ENCODE measurements at places on chromosomes 5 and 9.

GRCh38 chr5:77882670-77883257, 106.6 kb upstream of the TBCA start:
- DNase-seq, result no peak

DNA sequence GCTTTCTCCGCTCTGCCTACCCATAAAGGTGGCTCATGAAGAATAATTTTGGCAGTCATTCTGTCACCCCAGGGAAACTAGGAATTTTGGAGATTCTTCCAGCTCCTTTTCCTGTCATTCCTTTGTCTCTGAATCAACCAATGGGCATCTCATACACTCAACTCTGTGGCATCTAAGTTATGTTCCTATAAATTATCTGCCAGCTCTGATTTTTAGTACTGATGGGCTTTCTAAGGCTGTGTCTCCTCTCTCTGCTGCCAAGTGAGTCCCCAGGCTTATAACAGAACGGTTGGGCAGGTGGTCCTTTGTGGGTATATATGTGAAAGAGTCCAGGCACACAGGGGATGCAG, 226.8 kb downstream of the NMUR2 start:
- no peak for DNase-seq

- no peak for DNase-seq
These were observed 64.7 kb downstream of the UBE2R2 start for GRCh38 chr9:33881635-33882034.

GRCh38 chr9:3473405-3473804, 52.4 kb downstream of the RFX3 start:
- DNase-seq, result no peak

GRCh38 chr5:39495227-39495626, 70.4 kb upstream of the DAB2 start:
- no peak for DNase-seq

DNA sequence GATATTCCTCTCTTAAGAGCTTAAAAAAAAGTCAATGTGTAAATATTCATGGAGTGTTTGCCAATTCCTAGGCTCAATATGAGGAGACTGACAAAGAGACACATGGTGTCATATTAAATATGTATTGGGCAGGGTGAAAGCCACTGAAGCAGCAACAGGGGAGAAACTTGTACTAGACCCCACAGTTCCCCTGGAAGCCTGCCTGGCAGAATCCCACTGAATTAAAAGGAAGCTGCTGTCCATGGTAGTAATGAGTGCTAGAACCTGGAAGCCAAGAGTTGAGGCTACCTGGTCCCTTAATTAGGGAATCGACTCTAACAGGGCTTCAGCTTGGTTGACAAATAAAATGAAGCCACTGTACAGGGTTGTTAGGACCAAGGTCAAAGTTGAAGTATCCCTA, 129.4 kb upstream of the GPR151 start:
- DNase-seq, result no peak

- peak; percentile 93 for DNase-seq
These were observed at the start of the genes EXD3 and NOXA1 for GRCh38 chr9:137422604-137423513. Gene EXD3, minus strand, starts transcription at chr9:137423162. Its CDS starts 27,805 bp downstream, at chr9:137395357. Gene NOXA1, plus strand, starts transcription at chr9:137423393. Its CDS starts 137 bp downstream, at chr9:137423530.

GRCh38 chr9:127915325-127915752, 1.5 kb downstream of the ST6GALNAC4 start:
- no peak for DNase-seq

DNA sequence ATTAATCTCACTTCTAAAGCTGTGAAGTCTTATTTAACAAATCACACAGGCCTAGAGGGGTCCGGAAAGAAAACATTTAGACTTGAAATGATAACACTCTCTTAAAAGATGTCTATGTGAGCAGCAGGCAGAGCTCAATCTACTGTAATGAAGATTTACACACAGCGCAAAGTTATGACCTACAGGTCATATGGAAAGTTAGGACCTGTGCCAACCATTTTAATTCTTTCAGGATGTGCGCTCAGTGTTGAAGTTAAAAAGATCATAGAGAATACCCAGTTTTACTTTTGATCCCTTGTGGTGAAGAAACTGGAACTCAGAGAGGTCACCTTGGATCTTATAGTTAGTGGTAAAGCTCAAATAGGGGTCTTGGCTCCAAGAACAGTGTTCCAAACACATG, 3.1 kb upstream of the CREBRF start:
- no peak for DNase-seq

DNA sequence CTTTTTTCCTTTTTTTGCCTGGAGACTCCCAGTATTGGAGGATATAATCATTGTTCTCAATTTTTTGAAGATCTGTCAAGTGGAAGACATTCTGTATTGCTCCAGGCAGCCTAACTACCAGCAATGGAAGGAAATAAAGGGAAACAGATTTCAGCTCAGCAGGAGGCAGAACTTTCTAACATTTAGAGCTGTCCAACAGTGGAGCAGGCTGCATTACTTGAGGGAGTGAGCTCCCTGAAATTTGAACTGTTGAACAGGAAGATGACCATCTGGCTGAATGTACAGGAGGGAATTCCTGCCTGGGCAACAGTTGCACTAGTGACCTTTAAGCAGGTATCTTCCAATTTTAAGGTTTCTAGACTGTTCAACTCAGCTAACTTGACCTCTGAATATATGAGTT, 1.1 kb upstream of the GAPVD1 start:
- DNase-seq, result no peak

- no peak for DNase-seq
These were observed 158.9 kb downstream of the HINT1 start for GRCh38 chr5:131005963-131006684.

DNA sequence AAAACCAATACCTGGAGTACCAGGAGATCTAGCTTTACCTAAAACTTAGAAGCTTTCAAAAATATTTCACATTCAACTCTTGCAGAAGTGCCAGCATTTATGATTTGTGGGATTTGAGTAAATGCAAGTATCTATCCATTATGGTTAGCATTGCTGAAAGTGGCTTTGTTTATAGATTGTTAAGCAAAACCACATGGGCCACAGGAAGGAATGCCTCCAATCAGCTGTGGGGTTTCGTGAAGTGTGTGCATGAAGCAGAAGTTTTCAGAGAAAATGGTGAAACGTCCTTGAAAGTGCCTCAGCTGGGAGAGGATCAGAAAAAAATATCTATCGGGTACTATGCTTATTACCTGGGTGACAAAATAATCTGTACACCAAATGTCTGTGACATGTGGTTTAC, 4.2 kb downstream of the LECT2 start:
- DNase-seq, result no peak

DNA sequence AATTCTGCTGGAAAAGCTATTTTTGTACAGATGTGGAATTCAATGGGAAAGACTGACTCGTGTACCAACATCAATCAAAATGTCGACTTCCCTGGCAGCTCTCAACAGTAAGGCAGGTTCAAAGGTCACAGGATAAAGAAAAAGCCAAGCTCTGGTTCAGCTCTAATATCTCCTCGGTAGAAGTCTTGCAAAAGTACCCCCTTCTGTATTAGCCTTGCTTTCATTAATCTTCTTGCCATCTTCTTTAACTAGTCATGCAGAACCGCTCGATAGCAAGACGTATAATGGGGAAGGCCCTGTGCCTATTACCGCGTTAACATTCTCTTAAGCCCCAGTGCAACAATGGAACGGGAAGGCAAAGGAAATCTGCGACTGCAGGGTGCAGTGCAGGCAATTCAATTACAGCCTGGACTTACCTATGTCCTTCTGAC, 201.2 kb downstream of the GAPVD1 start:
- no peak for DNase-seq

DNA sequence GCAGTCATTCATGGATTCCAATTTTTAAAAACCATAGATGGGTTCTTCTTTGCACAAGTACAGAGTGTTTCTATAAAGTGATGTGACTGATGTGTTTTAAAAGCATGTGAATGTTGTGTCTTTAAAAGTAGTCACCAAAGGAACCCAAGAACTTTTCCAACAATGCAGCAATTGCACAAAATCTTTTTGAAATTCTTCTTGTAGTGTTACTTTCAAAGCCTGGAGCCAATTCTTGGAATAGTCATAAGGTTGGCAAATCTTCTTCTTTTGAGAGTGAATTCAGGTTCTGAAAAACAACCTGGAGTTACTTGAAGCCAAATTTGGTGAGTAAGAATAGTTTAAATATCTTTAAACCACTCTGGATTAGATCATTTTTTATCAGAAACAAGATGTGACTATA, 10.5 kb downstream of the GRAMD2B start:
- no peak for DNase-seq

GRCh38 chr5:126811515-126812198, 34.7 kb downstream of the LMNB1 start:
- no peak for DNase-seq

DNA sequence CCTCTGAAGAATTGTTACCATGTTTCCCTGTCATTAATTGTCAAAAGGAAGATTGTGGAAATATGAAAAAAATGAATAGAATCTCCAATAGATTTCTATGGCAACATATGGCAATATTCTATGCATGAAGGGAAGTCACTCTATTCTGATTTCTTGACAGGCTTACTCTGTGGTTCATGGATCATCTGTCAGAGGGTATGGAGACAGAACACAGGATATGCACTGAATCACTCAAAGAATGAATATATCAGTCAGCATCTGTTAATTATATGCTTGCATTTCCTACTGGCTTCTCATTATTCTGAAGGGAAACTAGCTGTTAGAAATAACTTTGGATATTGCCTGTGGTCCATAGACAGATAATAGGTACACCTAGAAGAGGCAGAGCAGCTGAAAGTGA, 918.9 kb downstream of the DTWD2 start:
- no peak for DNase-seq

DNA sequence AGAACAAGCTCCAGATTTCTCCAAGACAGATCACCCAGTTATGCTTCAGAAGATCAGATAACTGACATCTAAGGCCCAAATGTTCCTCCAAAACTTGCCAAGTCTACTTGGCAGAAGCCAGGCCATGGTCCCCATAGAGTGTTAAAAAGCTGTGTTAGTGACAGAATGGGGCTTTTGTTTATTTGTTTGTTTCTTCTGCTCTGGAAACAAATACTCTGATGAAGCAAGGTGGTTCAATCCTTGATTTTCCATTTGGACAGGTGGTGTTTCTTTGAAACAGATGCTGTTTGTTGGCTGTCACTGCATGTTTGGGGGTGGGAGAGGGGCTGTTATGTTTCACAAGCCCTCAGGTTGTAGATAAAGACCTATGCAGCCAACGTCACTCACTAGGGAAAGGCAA, 264.0 kb downstream of the FAM114A2 start:
- no peak for DNase-seq

DNA sequence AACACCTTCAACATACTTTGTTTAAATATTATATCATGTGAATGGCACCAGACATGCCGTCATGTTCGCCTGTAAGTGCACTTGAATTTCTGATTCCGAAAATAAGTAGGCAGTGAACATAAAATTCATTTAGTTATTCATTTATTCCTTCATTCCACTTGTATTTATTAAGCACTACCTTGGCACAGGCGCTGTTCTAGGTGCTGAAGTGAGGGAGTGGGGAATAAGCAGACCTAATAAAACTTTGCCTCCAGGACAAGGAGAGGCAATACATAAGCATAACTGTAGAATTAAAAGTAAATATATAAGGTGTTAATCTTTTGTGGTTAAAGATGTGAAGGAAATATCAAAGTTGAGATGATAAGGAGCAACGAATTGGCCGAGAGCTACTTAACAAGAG, 297.4 kb downstream of the TENT4A start:
- DNase-seq, result no peak

DNA sequence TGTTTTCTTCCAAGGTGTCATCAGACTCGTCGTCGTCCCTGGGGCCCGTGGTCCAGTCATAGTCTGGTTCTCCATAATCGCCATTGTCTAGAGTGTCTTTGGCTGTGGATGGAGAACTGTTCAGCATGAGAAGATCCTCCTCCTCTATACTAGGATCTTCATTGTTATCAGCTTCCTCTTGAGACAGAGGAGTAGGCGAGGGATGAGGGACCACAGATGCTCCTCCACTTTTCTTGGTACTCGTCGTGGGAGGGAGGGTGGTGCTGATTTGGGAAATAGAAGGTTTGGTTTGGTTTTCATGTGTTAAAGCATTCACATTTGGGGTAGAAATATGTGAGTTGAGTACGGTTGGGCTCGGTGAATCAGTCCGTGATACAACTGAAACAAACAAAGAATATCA, 8.8 kb downstream of the C5orf15 start:
- DNase-seq, result no peak

DNA sequence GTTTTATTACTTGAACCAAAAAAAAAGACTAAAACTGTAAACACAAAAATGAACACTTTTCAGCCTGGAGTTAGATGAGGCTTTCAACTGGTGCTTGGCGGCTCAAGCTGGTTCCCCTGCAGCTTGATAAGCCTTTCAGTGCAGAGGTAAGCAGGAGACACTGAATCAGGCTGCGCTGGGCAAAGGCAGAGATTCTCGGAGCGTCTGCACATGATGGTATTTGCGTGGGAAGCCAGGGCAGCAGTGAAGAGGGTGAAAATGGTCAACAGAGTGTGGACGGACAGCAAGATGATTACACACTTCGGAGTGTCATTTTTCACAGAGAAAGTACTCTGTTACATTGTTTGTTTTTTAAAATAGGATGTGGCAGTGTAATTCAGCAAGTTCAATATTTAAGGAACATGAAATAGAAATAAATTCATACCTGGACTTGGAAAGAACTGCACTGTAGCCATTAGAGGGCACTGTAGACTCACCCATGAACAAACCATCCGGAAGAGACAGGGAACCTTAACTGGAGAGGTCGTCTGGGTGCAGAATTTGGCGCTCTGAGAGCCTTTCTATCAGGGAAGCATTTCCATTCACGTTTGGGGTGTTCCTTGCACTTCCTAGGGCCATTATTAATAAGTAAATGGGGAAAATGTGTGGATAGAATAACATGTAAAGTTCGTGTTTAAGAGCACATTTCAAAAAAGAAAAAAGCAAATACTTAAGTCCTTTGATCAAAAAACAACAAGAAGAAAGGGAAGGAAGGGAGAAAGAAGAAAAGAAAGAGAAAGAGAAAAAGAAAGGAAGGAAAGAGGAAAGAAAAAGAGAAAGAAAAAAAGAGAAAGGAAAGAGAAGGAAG, 69.8 kb downstream of the ICE1 start:
- DNase-seq, result peak; percentile 91

DNA sequence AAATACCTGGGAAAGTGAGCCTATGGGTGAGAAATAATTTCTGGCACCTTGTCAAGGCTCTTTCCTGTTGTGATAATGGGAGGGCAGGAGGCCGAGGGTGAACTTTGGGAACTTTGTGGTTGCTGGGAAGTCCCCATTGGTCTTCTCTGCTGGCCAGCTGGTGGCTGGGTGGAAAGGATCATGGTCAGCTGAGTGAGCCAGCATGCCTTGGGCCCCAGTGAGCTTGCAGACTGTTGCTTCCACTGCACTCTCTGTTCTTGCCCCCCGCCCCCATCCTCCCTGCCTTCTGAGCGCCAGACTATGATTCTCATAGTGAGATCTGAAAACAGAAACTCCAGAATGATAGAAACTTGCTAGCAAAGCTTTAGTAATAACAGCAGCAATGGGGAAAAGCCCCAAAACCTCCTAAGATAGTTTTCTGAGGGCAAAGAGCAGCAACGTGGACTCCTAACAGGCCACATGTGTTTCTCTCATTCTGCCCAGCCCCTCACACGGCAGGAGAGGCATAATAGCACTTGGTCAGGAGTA, 139.2 kb upstream of the SMARCA2 start:
- no peak for DNase-seq

GRCh38 chr5:816176-816575, 31.6 kb upstream of the ZDHHC11B start:
- DNase-seq, result no peak

- DNase-seq, result no peak
These were observed 104.7 kb downstream of the SPOCK1 start for GRCh38 chr5:137394380-137394779.

- DNase-seq, result no peak
These were observed 112.5 kb downstream of the PTTG1 start for GRCh38 chr5:160534125-160534524.
